ENCODE measurements at places on chromosomes 3 and 15.

- DNase-seq, result no peak
Observed at GRCh38 chr15:44102675-44103254, 92.3 kb downstream of the FRMD5 start.

DNA sequence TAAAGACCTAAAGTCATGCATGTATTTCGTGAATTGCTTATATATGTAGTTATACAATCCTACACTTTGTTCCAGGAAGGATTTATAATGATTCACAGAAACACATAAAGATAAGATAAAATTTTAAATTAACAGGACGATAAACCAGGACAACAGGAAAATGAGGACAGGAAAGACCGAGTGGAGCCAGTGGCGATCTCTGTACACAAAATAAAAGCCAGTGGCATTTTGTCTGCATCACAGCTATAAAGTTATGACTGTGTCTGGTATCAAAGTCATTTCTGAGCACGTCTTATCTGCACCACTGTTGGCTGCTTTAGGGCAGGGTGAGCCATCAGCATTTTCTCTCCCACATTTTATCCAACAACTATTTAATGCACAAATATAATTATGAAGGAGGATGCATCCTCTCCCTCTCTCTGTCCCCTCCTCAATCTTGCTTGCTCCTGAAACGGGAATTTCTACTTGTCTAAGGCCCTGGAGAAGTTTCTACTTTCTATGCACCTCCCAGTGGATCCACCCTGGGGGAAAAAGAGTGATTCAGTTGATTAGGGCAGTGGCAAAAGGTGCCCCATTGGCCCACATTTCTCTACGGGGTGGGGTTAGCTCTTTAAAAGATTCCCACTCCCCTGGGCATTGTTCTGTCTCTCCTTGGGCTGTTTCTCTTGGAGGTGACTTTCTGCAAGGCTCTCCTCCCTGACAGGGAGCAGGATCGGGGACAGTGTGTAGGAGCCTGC is 159.4 kb upstream of the UBE2E1 start:
- no peak for DNase-seq

DNA sequence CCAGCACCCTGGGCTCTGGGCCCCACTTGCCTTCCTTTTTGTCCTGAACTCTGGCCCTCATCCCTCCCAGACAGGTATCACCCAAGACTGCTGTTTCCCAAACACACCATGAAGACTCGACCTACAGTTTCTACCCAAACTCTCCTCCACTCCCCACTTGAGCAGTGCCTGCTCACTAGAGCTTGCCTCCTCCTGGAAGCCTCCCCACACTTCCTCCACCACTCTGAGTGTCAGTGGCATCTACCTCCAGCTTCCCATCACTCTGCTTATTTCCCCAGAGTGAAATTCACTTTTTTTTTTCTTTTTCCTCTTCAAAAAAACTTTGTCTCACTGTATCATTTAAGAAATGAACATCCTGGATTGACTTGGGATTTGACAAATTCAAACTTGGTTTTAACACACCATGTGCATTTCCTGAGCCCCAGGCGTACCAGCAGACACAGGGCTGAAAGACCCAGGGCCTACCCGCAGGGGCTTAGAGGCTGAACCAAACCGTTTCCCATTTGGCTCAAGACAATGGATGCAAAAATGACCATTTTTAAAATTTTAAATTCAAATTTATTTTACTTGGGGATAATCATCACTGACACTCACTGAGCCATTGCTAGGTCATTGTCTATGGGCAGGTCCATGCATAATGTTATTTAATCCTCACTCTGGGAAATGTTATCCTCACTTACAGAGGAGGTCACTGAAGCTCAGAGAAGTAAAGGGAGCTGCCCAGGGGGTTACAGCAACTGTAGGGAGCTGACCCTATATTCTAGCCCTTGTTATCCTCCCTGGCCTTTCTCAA is 62.3 kb downstream of the IQSEC1 start:
- DNase-seq, result no peak

DNA sequence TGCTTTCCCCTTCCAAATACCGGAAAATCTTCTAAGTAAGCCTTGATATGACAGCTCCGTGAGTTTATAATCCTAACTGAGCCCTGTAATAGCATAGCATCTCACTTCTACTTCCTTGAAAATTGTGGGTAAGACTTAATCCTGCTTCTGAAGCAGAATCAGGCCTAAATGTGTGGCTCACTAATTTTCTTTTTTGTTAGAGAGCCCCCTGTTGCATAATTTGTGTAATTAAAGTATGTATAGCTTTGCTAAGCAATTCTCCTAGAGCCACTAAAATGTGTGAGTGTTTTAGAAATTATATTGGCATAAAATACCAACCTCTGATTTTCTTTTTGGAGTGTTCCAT is 304.4 kb downstream of the FGF12 start:
- no peak for DNase-seq

DNA sequence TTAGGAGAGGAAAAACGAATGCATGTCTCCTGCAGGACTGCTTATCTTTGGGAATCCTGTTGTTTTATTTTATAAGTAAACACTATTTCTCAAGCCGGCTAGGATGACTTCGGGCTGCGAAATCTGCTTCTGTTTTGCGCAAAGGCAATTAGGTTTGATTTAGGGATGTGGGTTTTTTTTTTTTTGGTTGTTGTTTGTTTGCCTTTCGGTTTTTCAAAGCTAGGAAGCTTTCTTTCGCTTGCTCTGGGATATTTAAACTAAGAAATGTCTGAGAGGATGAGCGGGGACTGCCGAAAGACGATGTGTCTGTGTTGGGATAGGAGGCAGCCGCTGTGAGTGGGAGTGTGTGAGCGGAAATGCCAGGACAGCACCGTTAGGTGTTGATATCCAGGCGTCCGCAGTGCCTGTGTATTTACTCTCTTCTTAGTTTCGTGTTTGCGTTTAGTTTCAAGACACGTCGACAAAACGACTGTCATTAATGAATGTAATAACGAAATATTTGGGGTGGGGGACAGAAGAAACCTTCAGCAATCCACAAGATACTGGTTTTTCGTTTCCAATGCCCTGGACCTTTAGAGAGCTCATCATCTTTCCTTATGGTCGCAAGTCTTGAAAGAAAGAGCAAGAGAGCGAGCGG is 604 bp downstream of the ISL2 start:
- DNase-seq, result peak; percentile 40

GRCh38 chr15:31867536-31868442 is 162.5 kb upstream of the CHRNA7 start:
- DNase-seq, result peak; percentile 66

- peak; percentile 84 for DNase-seq
Observed at GRCh38 chr3:58568572-58569286, 8.5 kb downstream of the FAM107A start.

- DNase-seq, result no peak
Observed at GRCh38 chr3:115085197-115085865, 61.8 kb downstream of the ZBTB20 start.

DNA sequence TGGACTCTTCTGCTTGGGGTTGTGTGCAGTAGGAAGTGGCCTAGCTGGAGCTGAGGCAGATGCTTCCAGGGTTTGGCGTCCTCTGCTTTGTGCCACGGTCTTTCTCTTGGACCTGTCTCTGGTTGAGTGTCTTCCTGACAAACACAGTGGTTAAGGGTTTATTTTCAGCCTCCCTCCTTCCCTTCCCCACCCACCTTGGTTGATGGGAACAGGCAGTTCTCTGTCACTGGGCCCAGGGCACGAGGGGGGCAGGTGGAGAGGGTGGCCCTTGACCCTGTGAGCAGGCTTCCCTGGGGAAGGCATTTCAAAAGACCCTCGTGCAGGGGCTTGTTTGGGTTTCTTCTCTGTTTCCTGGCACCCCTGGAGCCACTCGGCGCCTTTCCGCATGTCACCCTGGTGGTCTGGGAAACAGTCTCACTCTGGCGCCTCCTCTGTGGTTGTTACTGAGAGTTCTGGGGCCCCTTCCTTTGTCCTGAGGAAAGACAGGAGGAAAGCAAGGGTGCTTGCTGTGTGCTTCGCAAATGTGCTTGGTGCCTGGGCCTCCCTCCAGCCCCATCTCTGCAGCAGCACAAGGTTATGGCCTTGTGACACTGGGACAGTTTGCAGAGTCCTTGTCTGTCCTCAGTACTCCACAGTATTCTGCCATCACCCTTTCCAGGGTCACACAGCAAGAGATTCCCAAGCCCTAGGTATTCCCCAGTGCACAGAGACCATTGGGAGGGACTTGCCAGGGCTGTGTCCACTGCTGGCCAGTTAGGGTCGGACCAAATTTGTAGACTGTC is 10.3 kb upstream of the STAB1 start:
- DNase-seq, result no peak

- no peak for DNase-seq
Observed at GRCh38 chr3:29764041-29764440, 483.2 kb downstream of the RBMS3 start.

- DNase-seq, result no peak
Observed at GRCh38 chr3:130876594-130876993, 17.3 kb upstream of the ATP2C1 start.

DNA sequence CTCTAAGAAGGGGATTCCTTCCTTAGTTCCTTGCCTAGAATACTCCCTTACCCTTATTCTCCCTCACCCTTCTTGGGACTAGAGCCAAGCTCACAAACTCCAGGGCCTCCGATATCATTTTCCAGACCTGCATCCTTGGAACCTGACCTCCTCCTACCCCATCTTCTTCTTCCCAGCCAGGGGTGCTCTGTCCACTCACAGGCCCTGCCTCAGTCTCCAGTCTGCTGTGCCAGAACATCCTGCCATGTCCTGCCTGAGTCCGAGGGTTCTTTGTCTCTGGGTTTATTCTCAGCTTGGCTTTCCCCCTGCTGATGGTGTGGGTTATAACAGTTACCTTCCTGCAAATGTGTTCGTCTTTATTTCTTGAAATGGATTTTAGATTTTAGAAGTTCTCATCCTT is 59.9 kb upstream of the MCF2L2 start:
- DNase-seq, result no peak

DNA sequence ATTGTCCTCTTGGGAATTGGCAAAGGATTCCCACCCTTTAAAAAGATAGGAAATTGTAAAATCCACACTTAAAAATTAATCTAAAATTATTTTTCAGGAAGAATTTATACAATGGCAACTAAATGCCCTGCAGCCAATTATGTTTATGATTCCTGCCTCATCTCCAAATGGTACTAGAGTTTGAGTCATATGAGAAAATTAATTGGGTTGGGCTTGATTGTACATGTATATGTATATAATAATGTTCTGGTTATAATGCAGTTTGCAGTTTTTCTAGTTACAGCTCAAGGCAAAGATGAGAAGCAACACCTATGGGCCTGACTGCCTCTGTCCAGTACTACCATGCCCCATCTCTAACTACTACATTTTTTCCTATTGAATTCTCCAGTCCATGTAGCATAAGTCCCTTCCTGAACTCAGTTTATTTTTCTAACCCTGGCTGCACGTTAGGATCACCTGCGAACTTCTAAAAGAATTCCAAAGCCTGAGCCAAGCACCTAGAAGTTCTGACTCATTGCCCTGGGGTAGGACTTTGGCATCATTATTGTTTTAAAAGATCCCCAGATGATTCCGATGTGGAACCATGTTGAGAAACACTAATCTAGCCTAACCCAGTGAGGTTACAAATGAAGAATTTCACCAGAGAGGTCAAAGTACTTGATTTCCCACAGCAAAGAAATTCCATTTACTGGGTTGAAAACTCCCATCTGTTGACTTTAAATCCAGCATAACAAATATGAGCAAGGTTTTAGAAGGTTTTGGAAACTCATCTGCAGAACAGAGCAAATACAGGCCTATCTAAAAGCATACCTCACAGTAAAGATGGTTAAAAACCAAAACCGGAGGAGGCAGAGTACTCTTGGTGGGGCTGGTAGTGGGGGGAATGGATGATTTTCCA is 19.4 kb downstream of the TGFBR2 start:
- no peak for DNase-seq

GRCh38 chr3:11188231-11188630 is 33.9 kb downstream of the HRH1 start:
- no peak for DNase-seq

DNA sequence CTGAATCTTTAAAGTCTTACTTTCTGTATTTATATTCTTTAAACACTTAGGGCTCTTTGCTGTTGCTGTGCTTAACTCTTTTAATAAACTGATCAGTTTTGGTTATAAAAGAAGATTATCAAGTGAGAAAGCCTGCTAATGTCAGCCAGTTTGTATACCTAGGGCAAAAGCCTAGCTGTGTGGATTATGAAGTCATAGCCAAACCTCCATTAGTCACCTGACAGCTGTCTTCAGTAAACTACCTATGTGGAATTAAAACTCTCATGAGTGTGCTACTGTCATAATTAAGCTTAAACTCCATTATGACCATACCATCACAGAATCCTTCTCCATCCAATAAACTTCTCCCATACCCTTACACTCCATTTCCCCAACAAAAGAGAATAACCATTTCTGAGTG is 762.7 kb downstream of the NTRK3 start:
- no peak for DNase-seq

GRCh38 chr15:73679180-73679579 is 5.0 kb upstream of the CD276 start:
- DNase-seq, result no peak

GRCh38 chr3:10946526-10946925 is 46.0 kb upstream of the SLC6A1 start:
- DNase-seq, result no peak

GRCh38 chr15:38745626-38746025 is 181.0 kb upstream of the RASGRP1 start:
- no peak for DNase-seq

DNA sequence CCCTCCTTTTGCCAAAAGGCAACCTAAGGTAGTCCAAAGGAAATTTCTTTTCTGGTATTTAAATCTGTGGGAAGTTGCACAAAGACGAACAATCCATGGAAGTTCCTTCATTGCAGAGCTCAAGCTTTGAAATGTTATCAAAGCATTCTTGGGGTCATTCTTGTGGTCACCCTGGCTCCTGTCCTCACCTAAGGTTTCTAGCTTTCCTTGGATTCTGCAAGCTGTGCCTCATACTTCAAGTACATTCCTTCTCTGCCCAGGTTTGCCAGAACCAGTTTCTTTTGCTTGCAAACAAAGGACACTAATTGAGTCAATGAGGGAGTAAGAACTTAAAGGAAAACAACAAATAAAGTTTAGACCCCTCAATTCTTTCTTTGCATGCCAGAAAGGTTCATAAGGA is 329.8 kb upstream of the PDZRN3 start:
- no peak for DNase-seq

- no peak for DNase-seq
Observed at GRCh38 chr15:83700082-83700481, 46.2 kb downstream of the ADAMTSL3 start.

DNA sequence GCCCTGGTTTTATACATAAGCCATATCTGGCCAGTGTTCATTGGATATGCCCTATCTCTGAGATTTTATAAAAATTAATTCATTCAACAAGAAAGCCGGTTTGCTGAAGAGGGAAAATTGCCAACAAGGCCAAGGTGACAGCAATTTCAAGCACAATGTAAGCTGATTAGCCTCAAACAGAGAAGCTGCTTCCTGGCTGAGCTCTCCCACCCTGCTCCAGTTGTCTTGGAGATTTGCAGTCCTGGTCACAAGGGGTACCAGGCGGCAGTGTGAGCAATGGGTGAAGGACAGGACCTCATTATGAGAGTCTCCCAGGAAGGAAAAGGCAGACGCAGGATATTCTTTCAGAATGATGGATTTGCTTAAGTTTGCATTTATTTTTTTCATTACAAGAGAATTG is 5.4 kb upstream of the THSD4 start:
- DNase-seq, result no peak

- DNase-seq, result no peak
Observed at GRCh38 chr3:179037351-179037750, 34.3 kb downstream of the ZMAT3 start.

GRCh38 chr3:63980830-63981498 is 42.3 kb downstream of the PSMD6 start:
- DNase-seq, result no peak

- no peak for DNase-seq
Observed at GRCh38 chr3:44066806-44067205, 174.9 kb upstream of the TOPAZ1 start.

GRCh38 chr3:100317912-100318311 is 16.6 kb upstream of the NIT2 start:
- DNase-seq, result no peak

GRCh38 chr3:39202094-39202493 is 9.7 kb upstream of the XIRP1 start:
- no peak for DNase-seq

Data from inflammatory macrophage (primary cell).